Left ventricle myocardium superior (tissue), 1 donor: ENCODE measurements at places on chromosomes 3 and 15. TPM values are rescaled to one million over a fixed set of nuclear protein-coding genes. Genes with fewer than 3 reads are reported as not detected.

WHAMM gene
- total RNA-seq: 6.4 TPM

SLC12A1 gene
- total RNA-seq: not detected

LHFPL4 gene
- total RNA-seq: not detected

- no peak for DNase-seq
These were observed 29.7 kb downstream of the STOML1 start for GRCh38 chr15:73962433-73962832.
